DMS 273 treated with DMSO at 0.1 percent for 48 hours (cell line): ENCODE measurements at places on chromosomes 6 and 20.

GRCh38 chr6:165697171-165697570, 34.1 kb upstream of the PDE10A start:
- no peak for DNase-seq

DNA sequence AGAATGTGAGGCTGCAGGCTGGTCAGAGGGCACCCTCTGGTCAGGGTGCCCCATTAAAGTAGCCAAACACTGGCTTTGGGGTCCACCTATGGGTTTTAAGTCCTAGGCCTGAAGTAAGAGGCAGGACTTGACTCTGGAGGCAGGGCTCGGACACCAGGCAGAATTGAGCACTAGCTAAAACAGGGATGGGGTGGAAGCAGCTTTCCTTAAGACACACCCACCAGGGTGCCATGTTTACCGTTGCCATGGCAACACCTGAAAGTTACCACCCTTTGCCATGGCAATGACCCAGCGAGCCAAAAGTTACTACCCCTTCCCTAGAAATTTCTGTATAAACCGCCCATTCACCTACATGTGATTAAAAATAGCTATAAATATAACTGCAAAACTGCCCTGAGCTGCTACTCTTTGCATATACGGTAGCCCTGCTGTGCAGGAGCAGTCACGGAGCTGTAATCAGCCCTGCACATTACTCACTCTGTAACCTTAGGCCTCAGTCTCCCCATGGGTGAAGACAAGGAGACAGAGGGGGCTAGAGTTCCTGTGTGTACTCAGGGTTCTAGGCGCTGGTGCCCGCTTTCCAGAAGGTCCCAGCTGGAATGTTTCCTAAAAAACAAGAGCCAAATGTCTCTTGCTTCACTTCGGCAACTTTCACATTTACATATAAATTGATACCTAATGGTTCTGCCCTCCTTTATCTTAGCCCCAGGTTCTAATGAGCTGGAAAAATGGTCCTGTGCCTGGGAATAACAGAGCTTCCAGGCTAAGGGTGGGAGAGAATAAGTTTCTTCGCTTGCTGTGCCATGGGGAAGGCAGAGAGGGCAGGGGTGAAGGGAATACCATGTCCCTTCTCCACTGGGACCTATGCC, 27.2 kb upstream of the SRSF6 start:
- DNase-seq: no peak

DNA sequence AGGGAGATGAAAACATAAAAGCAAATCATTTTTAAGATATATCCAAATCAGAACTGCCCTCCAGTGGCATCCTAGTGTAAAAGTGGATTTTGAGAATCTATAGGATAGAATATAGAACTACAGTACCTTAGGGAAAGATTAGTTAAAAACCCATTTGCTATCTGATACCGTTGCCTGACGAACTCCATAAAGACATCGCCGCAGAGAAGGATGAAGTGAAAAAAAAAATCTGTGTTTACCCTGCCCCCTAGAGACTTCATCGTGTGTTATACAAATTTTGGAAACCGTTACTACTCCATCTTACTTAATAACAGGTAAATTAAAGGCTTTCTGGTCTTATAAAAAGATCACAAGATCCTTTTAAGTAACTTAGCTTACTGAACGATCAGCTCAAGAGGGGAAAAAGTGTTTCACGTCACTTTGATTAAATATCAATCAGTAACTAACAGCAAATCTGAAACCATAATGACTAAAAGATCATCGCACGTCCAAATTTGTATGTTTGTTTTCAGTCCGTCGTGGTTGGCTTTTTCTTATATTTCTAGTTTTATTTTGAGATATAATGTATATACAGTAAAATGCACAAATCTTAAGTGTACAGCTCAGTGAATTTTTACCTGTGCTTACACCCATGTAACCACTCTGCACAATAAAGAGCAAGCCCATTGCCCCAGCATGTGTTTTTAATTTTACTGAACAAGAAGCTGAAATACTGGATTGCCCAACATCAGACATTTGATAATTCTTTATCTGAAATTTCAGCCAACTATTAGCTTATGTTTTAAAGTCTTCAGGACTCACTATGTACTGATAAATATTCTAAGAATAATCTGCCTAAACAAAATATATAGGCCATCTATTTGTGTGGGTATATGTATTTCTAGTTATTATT, 881 bp upstream of the MCM3 start:
- peak; percentile 68 for DNase-seq

DNA sequence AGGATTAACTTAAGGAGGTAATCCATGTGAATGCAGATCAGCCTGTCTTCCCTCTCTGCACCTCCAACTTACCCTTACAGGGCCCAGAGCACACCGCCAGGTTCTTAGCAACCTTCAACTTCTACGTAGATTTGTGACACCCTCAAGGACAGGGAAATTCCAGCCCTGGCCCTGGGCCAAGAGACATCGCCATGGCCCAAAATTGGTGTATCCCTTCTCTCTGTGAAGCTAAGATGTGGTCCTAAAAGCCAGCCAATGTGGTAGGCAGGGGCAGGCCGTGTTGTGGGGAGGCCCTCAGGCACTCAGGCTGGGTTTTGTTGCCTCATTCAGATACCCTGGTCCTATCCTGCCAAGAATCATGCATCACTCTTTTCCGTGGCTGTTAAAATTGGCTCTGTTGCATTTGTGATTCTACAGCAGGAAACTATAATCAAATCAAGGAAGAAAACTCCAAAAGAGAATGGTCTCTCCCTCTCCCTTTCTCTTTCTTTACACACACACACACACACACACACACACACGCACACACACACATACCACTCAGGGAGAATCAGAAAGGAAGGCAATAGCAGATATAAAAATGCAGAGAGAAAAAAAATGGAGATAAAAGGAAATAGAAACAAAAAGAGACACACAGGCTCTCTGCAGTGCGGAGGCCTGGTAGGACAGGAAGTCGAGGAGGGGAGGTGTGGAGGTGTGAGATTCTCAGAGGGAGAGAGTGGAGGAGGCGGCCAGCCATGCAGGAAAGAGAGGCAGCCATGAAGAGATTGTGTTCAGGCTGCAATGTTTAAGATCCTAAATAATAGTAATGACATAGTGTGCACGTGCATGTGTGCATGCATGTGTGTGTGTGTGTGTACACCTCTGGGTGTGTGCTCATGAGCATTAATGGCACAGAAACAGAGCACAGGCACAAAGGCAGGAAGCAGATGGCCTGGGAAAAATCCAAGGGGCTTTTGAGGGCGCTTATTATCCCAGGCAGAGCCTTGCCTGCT, 201.8 kb upstream of the LRFN2 start:
- DNase-seq: no peak

DNA sequence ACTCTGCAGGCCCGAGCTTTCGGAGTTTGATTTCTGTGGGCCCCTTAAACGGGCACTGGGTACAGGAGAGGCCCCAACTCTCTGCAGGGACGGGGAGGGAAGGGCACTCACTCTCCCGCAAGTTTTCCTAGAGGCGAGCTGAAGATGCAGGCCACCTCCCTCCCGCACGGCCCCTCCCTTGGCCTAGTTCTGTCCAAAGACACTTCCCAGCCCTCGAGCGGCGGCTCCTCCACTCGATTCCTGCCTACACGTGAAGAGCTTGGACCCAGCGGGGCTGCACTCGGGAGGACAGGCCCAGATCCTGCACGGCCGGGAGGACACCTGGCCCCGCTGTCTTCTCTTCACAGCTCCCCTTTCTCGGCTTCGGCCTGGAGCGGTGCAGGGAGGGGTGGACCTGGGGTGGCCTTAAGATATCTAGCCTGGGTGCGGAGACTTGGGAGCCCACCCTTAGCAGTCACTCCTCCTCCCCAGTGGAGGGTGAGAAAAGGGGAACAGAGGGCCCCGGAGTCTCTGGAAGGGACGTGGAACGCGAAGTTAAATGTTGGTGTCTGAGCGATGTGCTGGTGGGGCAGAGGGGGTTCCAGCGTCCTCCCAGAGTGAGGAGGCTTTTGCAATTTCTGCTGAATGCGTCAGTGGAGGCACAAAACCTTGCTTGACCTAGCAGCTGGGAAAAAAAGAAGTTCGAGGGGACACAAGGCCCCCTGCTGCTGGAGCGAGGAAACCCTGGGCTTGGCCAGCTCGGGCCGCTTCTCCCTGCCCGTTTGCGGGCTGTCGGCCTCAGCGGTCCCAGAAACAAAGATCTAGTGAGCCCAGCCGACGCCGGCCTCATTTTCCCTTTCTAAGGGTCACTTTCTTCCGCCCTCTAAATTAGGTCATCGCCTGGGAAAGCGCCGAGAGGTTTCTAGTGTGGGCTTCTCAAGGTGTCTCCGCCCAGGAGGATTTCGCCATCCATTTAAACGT, 4.9 kb downstream of the OLIG3 start:
- DNase-seq: no peak

DNA sequence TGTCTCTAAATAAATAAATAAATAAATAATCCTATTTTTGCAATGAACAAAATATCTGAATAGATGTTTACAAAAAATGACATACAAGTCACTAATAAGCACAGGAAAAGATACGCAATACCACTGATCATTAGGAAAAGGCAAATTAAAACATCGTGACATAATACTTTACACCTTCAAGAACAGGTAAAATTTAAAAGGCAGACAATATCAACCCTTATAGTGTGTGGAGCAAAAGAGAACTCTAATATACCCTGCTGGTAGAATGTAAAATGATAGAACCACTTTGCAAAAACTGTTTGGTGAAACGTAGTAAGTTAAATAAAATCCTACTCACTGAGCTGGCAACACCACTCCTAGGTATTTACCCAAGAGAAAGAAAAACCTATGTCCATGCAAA, 67.4 kb downstream of the ZMYND8 start:
- DNase-seq: no peak

DNA sequence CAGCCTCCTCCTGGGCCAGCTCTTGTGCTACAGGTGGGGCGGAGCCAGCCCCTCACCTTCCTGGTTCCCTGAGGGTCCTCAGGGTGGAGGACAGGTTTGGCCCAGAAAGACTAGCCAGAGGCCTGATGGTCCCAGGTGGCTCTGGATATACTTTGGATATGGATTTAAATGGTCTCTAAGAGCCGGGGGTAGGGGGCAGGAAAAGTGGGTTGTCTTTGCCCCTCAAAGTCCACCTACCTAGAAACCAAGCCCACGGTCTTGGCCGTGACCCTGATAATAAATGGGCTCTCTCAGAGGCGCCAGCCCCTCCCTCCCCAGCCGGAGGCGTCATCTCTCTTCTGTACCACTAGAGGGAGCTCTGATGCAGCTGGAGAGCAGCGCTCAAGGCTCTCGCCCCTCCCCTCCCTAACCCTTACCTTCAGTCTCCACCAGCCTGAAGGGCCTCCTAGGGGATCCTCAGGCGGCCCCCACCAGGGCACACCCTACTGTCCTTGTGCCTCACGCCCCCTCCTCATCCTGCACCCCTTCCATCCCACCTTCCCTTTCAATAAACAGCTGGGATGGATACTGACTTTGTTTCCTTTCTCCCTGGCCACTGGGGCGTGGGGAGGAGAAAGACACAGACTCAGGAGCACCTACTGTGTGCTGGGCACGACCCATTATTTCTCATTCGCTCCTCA, 7.5 kb downstream of the NRSN2 start:
- peak; percentile 40 for DNase-seq

- no peak for DNase-seq
These were observed 101.2 kb downstream of the SLC35B3 start for GRCh38 chr6:8334113-8334512.

DNA sequence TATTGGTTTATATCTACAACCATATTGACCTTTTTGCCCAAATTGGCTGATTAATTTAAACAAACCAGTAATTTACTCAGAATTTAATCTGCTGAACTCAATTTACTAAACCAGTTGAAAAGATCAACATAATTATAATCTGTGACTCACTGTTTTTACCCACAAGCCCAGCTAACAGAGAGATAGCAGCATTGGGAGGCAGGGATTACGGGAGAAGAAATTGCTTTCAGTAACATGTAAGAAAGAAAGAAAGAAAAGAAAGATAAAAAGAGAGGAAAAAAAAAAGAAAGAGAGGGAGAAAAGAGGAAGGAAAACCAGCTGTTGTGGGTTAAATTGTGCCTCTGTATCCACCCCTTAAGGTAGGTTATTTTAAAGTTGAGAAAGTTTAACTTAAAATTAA, 13.3 kb upstream of the RHAG start:
- DNase-seq: no peak

- DNase-seq: no peak
These were observed 5.2 kb upstream of the STMND1 start for GRCh38 chr6:17096652-17097051.

GRCh38 chr20:62203378-62204030, 16.6 kb downstream of the HRH3 start:
- DNase-seq: no peak

DNA sequence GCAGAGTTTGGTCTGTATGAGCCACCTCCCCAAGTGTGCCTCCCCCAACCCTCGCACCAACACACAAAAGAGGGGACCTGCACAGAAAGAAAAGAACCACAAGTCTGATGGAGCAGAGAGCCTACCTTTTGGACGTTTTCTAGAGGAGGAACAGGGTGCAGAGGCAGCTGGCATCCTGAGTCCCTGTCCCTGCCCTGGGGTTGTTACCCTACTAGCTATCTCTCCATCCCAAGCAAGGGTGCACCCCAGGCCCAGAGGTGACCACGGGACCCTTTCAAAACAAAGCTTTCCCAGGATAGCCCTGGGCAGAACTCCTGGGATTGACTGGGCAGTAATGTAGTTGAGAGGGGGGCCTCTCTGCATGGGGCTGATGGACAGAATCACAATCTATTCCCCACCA, 9.7 kb upstream of the MATN4 start:
- no peak for DNase-seq

- DNase-seq: no peak
These were observed 34.0 kb downstream of the ZC3H12D start for GRCh38 chr6:149450679-149451375.

- no peak for DNase-seq
These were observed 80.2 kb downstream of the CARMIL1 start for GRCh38 chr6:25359191-25359861.

- DNase-seq: no peak
These were observed 44.3 kb downstream of the ADGRB3 start for GRCh38 chr6:68679399-68679798.

GRCh38 chr6:146857980-146858347, 259.2 kb downstream of the ADGB start:
- DNase-seq: no peak

DNA sequence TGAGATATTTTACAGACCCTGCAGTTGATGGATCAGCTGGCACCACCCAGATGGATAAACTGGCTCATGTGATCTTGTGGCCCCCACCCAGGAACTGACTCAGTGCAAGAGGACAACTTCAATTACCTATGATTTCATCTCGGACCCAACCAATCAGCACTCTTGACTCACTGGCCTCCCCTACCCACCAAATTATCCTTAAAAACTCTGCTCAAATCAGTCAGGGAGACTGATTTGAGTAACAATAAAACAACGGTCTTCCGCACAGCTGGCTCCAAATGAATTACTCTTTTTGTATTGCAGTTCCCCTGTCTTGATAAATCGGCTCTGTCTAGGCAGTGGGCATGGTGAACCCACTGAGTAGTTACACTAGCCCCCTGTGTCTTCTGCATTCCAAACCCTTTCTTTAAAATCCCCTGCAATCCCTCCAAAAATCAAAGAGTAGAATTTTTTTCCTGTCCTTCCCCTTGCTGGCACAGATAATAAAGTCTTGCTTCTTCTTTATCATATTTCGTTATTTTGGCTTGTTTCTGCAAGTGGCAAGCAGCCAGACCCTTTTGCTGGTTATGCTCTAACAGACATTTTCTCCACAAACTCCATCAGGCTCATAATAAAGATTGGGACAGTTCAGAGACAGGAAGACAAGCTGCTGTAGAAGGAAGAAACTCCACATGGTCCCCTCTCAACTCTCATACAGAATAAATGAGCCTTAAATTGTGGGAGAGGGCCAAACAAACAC, 48.3 kb downstream of the OR2B6 start:
- no peak for DNase-seq

GRCh38 chr6:43471399-43471798, 6.0 kb upstream of the TJAP1 start:
- no peak for DNase-seq

- DNase-seq: no peak
These were observed 715 bp downstream of the PSMF1 start for GRCh38 chr20:1119128-1119505.

GRCh38 chr6:140806431-140806830, 1326.3 kb upstream of the GJE1 start:
- no peak for DNase-seq
